ENCODE measurements at places on chromosomes 5 and 9.

GRCh38 chr5:76269932-76270610 lies 133.0 kb upstream of the IQGAP2 start:
- DNase-seq = no peak

GRCh38 chr9:135100241-135100681 lies 12.8 kb downstream of the OLFM1 start:
- no peak for DNase-seq

- no peak for DNase-seq
Observed at GRCh38 chr9:73269430-73270101, 117.9 kb downstream of the ANXA1 start.

DNA sequence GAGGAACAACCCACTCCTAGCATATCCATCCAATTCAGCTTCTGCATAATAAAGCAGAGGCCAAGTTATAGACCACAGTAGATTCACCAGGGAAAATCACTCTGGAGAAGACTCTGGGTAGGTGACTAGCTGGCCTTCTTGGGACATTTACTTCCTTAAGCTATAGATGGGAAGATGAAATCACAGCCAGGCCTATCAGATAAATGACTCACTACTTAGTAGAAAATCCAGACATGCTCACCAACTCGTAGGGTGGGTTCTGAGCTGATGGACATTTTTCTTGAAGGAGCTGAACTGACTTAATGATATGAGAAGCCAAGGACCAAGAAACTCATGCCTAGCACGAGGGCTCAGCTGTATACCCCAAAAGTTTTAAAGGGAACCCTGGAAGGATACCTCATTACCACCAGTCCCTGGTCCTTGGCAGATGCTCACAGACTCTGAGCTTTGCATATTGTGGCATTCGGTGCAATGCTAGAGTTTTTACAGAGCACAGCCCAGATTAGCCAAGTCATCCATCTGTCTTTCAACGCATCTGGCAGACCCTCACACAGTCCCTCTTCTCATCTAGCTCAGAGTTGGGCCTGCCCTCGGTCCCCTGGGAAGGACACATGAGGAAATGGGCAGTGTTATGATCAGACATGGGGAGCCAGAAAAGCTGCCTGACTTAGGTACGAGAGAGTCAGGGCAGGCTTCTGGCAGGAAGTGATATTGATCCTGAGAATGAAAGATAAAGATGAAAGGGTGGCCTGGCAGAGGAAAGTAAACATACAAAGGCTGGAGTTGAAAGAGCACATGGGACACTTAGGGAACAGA lies 15.0 kb downstream of the ACSL6 start:
- no peak for DNase-seq

GRCh38 chr5:151772846-151773561 lies 1.2 kb downstream of the G3BP1 start:
- no peak for DNase-seq

DNA sequence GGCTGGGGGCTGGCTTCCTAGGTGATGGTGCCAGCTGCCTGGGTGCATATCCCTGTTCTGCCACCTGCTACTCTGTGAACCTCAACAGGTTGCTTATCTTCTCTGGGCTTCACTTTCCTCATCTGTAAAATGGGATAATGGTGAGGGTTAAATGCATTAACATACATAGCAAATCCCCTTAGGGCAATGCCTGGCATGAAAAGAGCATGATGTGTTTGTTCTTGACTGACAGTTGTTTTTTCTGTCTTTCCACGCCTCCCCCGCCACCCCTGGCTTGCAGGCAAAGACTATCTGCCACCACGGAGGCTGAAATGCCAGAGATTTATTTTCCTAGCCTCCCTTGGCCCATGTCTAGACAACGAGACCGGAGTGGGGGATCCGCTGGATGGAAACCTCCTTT lies 280.5 kb downstream of the NSG2 start:
- DNase-seq = no peak

DNA sequence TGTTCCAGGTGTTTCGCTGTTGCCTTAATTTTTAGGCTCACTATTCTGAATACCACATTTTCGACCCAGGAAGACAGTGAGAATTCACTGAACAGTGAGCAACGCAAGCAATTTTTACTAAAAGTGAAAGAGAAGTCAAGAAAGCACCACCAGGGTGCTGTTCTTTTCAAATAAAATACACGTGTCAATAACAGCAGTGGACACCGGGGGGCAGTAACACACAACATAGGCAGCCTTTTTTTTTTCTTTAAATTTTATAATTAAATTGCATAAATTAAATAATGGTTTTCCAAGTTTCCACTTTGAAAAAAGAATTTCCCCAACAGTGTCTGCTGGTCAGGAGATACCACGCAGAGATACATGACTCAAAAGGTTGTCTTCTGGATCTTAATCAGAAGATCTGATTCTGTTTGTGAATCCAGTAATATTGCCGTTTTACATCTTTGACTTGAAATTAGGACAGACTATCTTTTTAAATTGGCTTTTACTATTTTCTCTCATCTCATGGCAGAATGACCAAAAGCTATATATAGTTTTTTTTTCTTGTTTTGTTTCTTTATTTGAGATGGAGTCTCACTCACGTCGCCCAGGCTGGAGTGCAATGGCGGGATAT lies 47.1 kb upstream of the SH3GL2 start:
- no peak for DNase-seq

DNA sequence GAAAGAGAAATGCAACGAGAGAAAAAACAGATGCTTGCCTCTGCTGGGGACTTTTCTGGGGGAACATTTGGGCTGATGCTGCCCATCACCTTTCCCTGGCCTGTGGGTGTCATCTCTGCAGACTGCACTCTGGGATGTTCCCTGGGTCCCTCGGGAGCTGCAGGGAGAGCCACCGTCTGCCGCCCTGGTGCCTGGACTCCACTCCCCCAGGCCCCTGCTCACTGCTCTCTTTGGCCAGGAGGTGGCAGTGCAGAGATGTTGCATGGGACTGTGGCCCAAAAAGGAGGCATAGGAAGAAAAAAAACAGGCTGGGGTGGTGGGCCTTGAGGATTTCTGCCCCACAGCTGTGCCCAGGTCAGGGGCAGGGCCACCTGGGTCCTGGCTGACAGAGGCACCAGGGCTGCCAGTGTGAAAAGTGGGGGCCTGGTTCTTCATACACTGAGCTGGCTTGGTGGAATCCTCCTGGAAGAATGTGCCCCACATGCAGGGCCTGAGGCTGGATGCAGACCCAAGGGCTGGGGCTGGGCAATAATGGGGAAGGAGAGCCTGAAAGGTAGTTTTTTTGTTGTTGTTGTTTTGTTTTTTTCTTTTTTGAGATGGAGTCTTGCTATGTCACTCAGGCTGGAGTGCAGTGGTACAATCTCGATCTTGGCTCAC lies 353.6 kb downstream of the SLIT3 start:
- DNase-seq = peak; percentile 4

DNA sequence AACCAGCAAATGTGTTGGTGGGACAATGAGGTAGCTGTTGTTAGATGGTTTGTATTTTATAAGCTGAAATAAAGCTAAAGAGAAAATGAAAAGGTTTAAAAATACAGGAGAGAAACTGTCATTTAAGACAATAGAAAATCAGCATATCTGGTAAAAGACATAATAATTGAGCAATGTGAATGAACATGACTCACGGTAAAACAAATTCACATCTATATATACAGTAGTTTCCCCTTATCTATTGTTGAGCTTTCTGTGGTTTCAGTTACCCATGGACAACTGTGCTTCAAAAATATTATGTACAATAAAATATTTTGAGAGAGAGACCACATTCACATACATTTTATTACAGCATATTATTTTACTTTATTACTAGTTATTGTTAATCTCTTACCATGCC lies 1649.8 kb downstream of the EFNA5 start:
- no peak for DNase-seq

DNA sequence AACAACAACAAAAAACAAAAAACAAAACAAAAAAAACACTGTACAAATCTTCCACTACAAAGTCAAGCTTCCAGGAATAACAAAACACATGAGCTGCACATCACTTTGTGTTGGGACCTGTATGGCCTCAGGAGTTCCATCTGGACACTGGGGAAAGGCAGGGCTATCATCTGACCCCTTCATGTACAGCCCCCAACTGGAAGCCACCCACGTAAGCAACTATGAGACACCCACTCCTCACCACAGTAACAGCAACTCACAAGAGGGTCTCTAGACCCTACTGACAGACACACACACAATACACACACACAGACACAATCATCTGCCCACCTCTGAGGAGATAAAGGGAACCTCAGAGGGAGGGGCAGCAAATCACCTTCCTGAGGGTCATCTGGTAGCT lies 81.7 kb upstream of the LRRTM2 start:
- DNase-seq = no peak

Data from stimulated activated CD4-positive, alpha-beta T cell treated with anti-CD3 and anti-CD28 coated beads, TNF-alpha, amount 100 ng/mL, for 1 hour (primary cell).